ENCODE measurements at places on chromosomes 3 and 15.

- no peak for DNase-seq
These were observed 61.4 kb upstream of the KLF13 start for GRCh38 chr15:31265090-31265870.

DNA sequence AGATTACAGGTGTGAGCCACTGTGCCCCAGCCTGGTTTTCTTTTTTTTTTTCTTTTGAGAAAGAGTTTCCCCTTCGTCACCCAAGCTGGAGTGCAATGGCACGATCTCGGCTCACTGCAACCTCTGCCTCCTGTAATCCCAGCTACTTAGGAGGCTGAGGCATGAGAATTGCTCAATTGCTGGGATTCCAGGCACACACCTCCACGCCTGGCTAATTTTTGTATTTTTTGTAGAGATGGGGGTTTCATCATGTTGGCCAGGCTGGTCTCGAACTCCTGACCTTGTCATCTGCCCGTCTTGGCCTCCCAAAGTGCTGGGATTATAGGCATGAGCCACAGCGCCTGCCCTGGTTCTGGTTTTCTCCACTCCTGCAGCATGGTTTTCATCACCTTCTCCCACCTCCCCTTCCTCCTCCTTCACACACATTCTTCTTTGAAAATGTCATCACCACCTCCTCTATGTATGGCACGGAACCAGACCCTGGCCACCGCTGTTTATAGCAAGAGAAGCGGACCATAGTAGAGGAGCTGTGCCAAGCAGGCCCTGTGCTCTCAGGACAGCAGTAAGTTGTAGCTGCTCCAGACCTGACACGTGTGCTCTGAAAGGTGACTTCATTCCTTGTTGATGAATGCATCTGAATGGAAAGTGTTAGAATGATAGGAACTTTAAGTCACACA, 14.6 kb upstream of the AHSG start:
- no peak for DNase-seq

DNA sequence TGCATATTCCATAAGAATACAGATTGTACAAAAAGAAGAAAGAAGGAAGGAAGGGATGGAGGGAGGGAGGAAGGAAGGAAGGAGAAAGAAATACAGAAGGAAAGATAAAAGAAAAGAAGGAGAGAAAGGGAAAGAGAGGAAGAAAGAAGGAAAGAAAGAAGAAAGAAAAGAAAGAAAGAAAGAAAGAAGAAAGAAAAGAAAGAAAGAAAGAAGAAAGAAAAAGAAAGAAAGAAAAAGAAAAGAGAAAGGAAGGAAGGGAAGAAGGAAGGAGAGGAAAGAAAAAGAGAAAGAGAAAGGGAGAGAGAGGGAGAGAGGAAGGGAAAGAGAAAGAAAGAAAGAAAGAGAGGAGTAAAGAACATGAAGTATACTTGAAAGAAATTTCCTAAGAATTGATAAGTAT, 577.9 kb upstream of the ALCAM start:
- DNase-seq: no peak

GRCh38 chr3:73324203-73325155, 263.0 kb downstream of the EBLN2 start:
- no peak for DNase-seq

DNA sequence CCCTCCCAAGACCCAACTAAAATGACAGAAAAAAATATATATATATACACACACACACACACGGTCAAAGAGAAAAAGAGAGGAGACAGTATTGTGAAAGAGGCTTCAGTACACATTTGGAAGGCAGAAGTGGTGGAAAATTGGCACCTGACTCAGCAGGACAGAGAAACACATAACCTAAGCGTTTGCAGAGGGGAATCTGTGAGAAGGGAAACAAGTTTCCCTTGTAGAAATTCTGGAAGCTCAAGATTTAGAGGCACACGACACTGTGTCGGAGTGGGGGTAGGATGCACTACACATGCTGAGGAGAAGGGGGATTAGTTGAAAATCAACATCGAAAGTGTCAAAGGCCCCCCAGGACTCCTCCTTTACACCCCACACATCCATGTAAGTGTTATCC, 53.1 kb downstream of the PAK2 start:
- DNase-seq: no peak

- DNase-seq: no peak
These were observed 851 bp upstream of the TEX55 start for GRCh38 chr3:119145128-119145499.

DNA sequence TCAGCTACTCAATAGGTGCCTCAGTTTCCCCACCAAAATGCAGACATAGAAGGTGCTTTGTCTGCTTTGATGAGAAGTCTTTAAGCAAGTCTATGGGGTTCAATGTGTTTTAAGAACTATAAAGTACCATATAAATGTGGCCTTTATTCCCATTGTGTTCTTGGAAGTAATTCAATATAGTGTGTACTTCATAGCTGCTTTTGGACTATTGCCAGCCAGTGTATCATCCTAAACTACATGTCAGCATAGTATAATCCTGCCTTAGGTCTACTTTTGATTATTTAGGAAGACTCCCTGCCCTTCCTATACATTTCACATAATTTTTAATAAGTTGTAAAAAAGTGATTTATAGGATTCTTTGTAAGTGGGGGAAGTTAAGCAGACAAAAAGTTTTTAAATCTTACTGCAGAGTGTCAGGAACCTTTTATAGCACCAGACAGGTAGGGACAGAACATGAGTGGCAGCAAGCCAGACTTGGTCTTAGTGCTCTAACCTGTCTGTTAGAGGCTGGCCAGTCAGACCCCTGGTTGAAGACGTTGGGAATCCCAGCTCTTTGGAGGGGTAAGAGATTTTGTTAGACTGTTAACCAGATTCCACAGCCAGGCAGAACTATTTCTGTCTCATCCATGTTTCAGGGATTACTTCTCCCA, 48.4 kb downstream of the MLH1 start:
- DNase-seq: no peak

GRCh38 chr3:179174316-179174715, 26.2 kb downstream of the PIK3CA start:
- no peak for DNase-seq

Measured in stimulated activated CD8-positive, alpha-beta memory T cell treated with anti-CD3 and anti-CD28 coated beads, Interleukin-7, amount 100 ng/mL, for 1 hour (primary cell).